Aorta (tissue), 5 donors: ENCODE measurements at places on chromosomes 7 and 10.
A peak's percentile ranks its signal among the peaks of the same experiment; 100 is the strongest.

GRCh38 chr7:43394441-43395130 lies 188.3 kb upstream of the STK17A start:
- DNase-seq = no peak

DNA sequence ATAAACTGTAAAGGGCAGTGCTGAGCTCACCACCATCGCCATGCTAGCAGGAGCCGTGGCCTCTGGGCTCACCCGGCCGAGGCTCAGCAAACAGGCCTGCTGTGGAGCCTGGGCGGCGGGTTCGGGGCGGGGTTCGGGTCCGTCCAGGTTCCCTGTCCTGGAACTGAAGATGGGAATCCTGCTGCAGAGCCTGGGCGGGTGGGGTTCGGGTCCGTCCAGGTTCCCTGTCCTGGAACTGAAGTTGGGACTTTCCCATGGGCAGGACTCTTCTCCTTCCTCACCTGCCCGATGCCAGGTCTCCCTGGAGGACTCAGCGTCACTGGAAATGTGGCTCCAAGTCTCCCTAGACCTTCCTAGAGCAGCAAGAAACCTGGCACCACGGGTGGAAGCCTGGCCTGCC lies 36.6 kb downstream of the EN2 start:
- no peak for DNase-seq

- DNase-seq = no peak
Observed at GRCh38 chr7:157930926-157931466, 594.2 kb downstream of the DNAJB6 start.

- DNase-seq = peak; percentile 77
Observed at GRCh38 chr7:50660040-50660829, 95.0 kb upstream of the DDC start.

DNA sequence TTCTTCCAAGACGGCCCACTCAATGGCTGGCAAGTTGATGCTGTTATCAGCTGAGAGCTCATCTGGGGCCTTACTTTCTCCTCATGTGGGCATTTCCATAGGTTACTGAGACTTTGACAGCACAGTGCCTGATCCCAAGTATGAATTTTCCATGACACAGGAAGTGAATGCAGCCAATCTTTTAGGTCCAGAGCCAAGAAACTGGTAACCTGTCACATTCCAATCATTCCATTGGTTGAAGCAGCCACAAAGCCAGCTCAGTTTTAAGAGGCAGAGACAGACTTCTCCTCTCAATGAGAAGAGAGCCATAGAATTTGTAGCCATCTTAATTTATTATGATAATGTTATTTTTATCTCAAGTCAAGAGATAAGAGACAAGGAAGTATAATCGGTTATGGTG lies 775.5 kb downstream of the CNTNAP2 start:
- DNase-seq = no peak

GRCh38 chr7:151408839-151409666 lies 785 bp downstream of the WDR86 start:
- no peak for DNase-seq

DNA sequence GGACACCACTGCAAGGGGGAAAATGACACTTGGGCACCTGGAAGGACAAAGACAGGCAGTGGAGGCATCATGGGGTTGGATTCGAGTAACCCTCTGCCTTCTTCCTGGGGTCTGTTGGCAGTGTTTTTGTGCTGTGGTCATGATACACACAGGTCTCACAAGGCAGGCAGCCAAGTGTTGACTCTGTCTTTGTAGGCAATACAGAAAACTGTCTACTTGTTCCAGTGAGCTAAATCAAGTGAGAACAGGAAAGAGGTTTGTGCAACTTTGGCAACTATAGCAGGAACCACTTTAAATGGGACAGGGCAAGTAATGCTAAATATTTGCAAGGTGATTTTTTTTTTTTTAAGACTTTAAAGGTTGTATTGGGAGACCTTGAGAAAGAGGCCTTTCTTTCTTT lies 578.6 kb upstream of the GALNT17 start:
- no peak for DNase-seq

DNA sequence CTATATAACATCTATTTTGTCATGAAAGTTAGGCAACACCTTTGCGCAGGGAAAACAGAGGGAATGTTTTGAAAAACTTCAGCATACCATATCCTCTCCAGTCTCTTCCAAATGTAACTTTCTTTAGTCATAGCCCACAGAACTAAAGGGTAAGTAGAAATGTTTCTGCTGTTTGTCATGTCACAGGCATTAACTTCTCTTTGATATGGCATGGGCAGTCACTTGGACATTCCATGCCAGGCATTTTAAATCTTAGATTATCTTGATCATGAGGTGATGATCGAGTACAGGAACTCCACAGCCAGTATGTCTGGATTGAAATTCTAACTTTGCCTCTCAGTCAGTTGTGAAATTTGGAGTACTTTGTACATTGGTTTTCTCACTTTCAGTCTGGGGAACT lies 27.5 kb upstream of the ETV1 start:
- DNase-seq = no peak

GRCh38 chr7:134954197-134955082 lies 31.9 kb upstream of the AGBL3 start:
- no peak for DNase-seq

- no peak for DNase-seq
Observed at GRCh38 chr10:8051109-8051821, 3.2 kb upstream of the GATA3 start.
